ENCODE measurements at places on chromosomes 1 and 21. TPM values are rescaled to one million over a fixed set of nuclear protein-coding genes. Genes with fewer than 3 reads are reported as not detected.

The CACNA1S gene
- not detected for total RNA-seq

The ITLN2 gene
- total RNA-seq: not detected

The INSRR gene
- 0.72 TPM for total RNA-seq

The CLCA4 gene
- not detected for total RNA-seq

The TMEM39B gene
- total RNA-seq: 5.6 TPM

The GOLT1A gene
- not detected for total RNA-seq

The TRAF3IP3 gene
- 1.9 TPM for total RNA-seq

The LRRC38 gene
- 0.15 TPM for total RNA-seq

The COL16A1 gene
- 16.1 TPM for total RNA-seq
